ENCODE measurements at places on chromosomes 4 and X.

DNA sequence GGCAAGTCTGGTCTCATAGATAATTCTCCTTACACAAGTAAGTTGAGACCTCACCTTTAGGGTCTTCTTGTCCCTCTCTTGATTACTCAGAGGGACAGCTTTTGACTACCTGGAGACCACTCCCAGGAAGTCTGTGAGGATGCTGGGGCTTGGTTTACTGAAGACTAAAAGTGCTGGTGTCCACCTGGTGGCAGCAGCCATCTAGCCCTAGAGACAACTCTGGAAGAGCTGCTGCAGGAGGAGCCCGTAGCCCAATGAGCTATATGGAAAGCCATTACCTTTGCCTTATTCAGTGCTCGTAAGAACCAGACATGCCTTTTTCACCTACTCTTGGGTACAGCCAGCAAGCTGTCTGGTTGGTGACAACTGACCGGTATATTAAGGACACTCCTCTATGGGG lies 7.3 kb downstream of the FGFBP2 start:
- DNase-seq: no peak

GRCh38 chr4:104524591-104524990 lies 29.9 kb upstream of the CXXC4 start:
- DNase-seq: no peak

- DNase-seq: no peak
Measured at GRCh38 chrX:115690511-115691216, 129.7 kb downstream of the PLS3 start.

DNA sequence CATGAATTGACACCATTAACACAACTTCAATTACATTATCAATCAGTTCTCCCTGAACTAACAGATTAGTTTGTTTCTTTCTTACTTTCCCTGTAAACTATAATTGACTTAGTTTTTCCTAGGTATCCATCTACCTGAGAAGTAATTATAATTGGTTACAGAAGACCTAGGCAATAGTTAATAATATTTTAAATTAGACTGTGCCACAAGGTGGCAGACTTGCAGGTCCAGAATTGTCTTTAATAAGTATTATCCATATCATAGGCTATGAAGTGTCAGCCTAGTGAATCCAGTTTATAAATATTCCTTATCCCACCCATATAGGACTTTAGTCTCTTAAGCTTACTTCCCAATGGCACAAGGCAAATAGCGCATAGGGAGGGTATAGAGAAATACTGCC lies 48.9 kb upstream of the FAM47B start:
- no peak for DNase-seq

DNA sequence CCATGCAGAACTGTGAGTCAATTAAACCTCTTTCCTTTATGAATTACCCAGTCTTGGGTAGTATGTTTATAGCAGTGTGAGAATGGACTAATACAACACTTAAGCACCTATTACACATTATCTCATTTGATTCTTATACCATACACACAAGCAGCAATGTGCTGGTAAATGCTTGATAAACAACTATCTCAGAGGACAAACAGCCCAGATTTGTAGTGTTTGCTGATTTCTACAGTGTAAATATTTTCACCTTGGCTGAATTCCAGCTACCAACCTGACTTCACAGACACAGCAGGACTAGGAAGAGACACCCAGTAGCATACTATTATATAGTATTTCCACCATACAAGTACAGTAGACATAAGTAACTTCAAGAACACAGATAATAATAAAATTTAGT lies 406.5 kb upstream of the CNKSR2 start:
- no peak for DNase-seq

DNA sequence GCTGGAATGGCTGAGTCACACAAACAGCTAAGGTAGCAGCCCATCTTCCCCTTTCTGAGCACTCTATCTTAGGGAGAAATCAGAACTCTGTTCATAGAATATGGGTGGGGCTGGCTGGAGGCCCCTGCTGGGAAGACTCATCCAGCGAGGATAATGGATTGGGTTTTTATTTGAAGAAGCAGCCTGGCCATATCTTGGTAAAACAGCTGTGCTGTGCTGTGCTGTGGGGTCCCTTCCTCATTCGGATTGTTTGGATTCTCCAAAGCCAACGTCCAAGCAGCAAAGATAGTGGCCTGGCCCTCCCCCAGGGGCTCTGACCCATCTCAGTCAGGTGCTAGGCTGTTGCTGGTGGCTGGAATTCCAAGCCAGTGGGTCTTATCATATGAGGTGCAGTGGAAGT lies 63.8 kb downstream of the ZNF718 start:
- DNase-seq: no peak

DNA sequence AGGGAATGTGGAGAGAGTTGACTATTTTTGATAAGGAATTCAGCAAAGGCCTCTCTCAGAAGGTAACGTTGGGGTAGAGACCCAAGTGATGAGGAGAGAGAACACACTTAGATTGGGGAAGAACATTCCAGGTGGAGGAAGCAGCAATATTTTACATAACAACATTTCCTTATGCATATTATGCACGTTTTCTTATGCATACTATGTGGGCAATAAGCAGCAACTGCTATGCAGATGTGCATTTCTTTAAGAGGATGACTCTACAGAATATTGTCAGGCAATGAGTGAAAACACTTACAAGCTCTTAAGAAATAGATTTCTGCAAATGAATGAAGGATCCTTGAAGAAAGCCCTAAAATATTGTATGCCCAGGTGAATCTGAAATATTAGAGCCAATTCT lies 91.1 kb downstream of the TMEM47 start:
- DNase-seq: no peak

DNA sequence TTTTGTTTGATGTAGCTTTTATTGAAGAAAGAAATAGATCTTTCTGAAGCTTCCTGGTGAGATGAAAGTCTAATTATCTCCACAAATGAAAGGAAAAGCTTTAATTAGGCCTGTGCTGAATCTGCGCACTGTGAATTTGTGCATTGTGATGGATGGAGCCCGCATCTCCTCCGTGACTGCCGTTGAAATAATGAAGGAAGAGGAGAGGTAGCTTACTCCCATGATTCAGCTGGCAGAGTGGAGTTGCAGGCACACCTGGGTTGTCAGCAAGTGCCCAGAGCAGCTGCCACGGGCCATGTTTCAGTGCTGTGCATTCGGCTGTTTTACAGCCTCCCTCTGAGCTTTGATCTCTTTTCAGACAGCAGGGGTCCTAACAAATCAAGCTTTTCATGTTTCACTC lies 735.3 kb upstream of the TENM3 start:
- no peak for DNase-seq

DNA sequence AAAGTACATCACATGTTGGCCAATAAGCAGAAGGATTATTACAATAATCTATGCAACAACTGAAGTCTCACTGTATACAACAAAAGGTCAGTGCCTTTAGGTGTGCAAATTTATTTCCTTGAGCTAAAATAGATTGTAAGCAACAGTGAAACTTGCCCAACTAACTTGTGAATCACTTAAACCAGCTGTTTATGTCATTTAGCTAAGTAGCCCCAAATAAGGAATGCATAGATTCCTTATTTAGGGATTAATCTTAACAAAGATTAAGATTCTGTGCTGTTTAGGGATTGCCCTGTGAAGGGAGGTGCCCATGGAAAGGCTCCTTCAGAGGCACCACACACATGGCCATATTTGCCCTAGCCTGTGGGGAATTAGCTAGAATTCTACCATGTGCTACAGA lies 168.6 kb downstream of the MAML3 start:
- DNase-seq: no peak

- no peak for DNase-seq
Measured at GRCh38 chr4:60531776-60532379, 668.2 kb upstream of the ADGRL3 start.

- DNase-seq: no peak
Measured at GRCh38 chr4:96073461-96073860, 233.6 kb downstream of the PDHA2 start.

GRCh38 chrX:21847342-21847741 lies 7.9 kb downstream of the MBTPS2 start:
- DNase-seq: no peak

DNA sequence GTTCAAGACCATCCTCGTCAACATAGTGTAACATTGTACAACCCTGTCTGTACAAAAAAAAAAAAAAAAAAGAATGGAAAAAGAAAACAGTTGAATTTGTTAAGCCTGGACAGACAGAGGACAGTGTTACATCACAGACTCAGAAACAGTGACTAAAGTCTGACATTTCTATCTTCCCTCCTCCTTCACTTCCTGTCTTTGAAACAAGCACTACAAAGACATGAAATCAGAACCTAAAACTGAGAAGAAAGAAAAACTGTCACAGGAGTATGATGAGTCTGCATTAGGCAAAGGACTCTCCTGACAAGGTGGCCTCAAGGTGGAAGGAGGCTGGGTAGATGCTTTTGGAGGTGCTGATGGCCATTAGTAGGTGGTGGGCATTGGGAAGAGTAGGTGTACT lies 126.7 kb downstream of the RBM47 start:
- DNase-seq: no peak

DNA sequence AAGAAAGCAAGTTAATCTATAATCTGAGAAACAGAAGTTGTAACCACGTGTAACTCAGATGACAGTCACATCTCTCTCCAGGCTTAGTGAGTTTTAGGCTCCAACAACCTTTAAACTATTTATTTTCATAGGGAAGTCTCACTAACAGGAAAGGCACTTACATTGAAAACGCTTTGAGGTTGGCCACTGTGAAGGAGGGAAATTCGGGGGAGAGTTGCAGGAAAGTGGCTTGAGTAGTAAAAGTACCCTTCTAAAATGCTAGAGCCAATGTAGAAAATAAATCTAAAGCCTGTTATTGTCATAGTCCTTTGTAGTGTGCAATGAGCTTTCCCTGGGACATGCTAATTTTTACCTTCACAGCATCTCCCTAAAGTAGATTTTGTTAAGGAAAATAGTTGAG lies 995 bp upstream of the NFXL1 start:
- DNase-seq: no peak

GRCh38 chr4:17132226-17132625 lies 233.8 kb upstream of the LDB2 start:
- no peak for DNase-seq

GRCh38 chr4:184348311-184349233 lies 125.8 kb downstream of the IRF2 start:
- DNase-seq: no peak

- no peak for DNase-seq
Measured at GRCh38 chr4:41678951-41679350, 69.6 kb downstream of the PHOX2B start.

GRCh38 chr4:45120163-45120562 lies 393.8 kb upstream of the GNPDA2 start:
- no peak for DNase-seq

DNA sequence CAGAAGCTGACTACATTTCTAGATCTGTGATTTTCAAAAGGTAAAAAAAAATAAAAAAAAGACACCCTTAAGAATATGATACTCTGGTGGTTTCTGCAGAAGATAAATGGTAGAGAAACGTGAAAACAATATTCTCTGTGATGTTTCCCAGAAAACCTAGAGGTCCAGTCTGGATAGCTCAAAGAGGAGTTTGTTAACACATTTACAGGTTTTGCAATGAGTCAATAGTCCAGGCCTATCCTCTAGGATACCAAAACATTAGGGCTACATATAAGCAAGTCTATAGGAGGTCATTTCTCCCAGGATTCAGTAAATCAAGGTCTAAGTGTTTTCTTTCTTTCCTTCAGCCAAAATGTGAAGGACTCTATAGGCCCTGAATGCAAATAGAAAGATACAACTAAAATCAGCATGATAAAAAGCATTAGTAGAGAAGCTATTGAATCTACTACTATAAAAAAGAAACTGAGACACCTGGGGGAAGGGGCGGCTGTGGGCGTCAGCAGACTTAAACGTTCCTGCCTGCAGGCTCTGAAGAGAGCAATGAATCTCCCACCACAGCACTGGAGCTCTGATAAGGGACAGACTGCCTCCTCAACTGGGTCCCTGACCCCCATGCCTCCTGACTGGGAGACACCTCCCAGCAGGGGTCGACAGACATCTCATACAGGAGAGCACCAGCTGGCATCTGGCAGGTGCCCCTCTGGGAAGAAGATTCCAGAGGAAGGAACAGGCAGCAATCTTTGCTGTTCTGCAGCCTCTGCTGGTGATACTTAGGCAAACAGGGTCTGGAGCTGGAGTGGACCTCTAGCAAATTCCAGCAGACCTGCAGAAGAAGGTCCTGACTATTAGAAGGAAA lies 33.7 kb upstream of the SPP1 start:
- DNase-seq: no peak

GRCh38 chrX:3550160-3550751 lies 163.2 kb downstream of the PRKX start:
- no peak for DNase-seq

GRCh38 chr4:16807355-16807754 lies 91.1 kb downstream of the LDB2 start:
- DNase-seq: no peak

GRCh38 chrX:24055043-24055356 lies 244 bp downstream of the EIF2S3 start:
- no peak for DNase-seq

- no peak for DNase-seq
Measured at GRCh38 chrX:45709381-45709780, 508.7 kb upstream of the DIPK2B start.

- DNase-seq: no peak
Measured at GRCh38 chr4:119581190-119581873, 47.3 kb downstream of the PDE5A start.

GRCh38 chr4:144788469-144788868 lies 142.5 kb downstream of the HHIP start:
- DNase-seq: no peak

DNA sequence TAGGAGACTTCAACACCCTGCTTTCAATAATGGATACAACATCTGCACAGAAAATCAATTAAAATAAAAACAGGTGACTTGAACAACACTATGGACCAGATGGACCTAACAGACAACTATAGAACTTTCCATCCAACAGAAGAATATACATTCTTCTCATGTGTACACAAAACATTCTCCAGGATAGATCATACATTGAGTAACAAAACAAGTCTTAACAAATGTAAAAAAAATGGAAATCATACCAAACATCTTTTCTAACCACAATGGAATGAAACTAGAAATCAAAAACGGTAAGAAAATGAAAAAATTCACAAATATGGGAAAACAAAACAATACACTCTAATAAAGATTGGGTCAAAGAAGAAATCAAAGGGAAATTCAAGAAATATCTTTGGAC lies 24.7 kb downstream of the CYP2U1 start:
- DNase-seq: no peak

- DNase-seq: no peak
Measured at GRCh38 chrX:23784470-23785331, 1.7 kb downstream of the SAT1 start.

GRCh38 chr4:168923526-168924194 lies 86.4 kb downstream of the CBR4 start:
- peak; percentile 51 for DNase-seq

GRCh38 chr4:100869276-100869675 lies 351.5 kb upstream of the EMCN start:
- DNase-seq: no peak

GRCh38 chr4:19806865-19807264 lies 444.8 kb upstream of the SLIT2 start:
- DNase-seq: no peak

DNA sequence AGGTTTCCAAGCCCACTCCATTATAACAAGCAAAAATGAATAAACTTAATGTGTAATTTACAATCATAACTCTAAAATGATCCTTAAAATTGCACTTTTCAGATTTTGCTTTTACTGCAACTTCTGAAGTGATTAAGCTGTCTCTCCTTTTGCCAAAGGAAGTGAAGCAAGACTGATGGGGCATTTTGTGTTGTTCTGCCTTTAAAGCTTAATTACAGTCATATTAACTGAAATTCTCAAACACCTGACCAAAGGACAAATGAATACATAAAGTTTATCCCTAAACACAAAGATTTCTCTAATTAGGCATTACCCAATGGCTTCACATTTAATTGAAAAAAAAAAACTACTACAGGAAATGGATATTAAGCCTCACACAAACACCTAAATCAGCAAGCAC lies 101.8 kb downstream of the ATP11C start:
- no peak for DNase-seq

- no peak for DNase-seq
Measured at GRCh38 chrX:133947022-133947421, 38.4 kb downstream of the GPC3 start.
